ENCODE measurements at places on chromosomes 5 and 9.

GRCh38 chr5:64206653-64207052 lies 41.0 kb downstream of the RNF180 start:
- DNase-seq: no peak

GRCh38 chr5:119356612-119357188 lies 881 bp downstream of the TNFAIP8 start:
- DNase-seq: no peak

DNA sequence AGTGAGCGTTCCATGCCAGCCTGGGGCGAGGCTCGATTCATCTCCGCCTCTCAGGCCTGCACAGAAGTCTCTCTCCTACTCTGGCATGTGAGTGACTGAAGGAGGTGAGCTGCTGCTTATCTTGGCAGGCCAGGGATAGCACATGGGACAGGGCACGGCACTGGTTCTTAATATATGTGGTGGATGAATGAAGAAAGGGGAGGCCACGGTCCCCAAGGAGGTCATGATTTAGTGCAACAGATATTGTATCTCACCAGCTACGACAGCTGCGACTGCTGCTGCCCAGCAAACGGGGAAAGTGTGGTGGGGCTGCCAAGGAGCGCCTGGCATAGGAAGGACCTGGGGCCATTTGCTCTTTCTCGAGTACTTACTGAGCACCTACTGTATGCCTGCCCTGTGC lies 19.3 kb upstream of the MAPK9 start:
- no peak for DNase-seq

- no peak for DNase-seq
Observed at GRCh38 chr5:160835818-160836528, 16.0 kb downstream of the ATP10B start.

DNA sequence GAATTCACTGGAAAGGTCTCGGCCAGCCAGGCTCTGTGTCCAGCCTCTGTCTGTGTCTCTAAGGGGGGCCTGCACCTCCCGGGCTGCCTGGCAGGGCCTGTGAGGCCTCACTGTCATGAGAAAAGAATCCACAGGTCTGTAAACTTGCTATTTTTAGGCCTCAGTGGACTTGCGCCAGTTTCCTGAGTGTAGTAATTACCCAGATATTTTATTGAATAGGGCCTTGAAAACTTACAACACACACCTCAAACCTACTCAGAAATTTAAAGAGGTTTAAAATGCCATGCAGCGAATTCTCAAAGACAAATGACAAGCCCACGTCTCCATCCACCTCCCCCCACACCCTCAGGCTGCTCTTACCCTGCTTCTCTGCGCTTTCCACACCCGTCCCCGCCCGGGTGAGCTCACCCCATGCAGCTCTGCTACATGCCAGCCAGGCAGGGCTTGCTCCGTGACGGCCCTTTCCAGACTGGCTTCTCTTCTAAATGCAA lies 8.8 kb upstream of the TENT4A start:
- no peak for DNase-seq

GRCh38 chr5:132478366-132478871 lies 12.2 kb downstream of the IRF1 start:
- peak; percentile 61 for DNase-seq

- DNase-seq: peak; percentile 8
Observed at GRCh38 chr9:135080286-135081263, 6.9 kb upstream of the OLFM1 start.

- DNase-seq: no peak
Observed at GRCh38 chr5:14062178-14062577, 81.0 kb upstream of the TRIO start.

- DNase-seq: no peak
Observed at GRCh38 chr9:135944444-135945252, 16.5 kb downstream of the UBAC1 start.

GRCh38 chr9:130701059-130702022 lies 7.8 kb downstream of the EXOSC2 start:
- peak; percentile 86 for DNase-seq

GRCh38 chr5:134127988-134128647 lies 13.6 kb downstream of the TCF7 start:
- no peak for DNase-seq

DNA sequence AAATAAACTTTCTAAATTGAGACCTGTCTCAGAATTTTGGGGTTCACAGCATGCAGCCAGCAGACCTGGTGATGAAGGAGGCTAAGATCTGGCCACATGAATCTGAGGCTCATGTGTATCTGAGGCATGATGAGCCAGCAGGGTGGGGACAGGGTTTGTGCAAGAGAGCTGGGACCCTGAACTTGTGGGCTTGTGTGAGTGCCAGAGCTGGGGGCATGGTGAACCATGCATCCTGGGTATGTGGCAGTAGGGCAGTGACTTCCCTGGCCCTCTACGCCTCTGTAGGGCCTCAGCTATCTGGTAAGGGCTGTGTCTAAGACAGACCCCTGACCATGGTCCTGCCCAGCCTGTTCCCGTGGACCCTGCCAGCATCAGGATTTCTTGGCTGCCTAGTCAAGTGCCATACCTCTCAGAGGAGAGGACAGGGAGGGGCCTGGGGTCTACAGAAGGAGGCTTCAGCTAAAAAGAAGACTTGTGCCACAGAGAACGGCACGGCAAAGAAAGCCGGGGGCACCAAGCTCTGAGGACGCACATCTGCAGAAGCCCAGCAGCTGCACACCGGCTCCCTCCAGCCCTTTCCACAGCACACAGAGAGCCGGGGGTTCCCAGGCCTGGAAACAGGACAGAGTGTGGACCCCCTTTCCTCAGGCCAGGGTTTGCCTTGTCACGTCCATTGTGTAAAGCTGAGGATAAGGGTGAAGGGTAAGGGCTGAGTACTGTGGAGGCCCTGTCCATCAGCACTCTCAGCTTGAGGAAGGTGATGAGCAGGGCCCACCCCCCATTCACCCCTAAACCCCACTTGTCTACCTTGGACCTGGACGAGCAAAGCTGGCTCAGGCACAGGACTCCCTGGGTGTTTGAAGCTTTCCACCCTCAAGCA lies 130.1 kb downstream of the MRPL36 start:
- no peak for DNase-seq

- DNase-seq: no peak
Observed at GRCh38 chr5:21574438-21574837, 1278.7 kb downstream of the CDH12 start.

DNA sequence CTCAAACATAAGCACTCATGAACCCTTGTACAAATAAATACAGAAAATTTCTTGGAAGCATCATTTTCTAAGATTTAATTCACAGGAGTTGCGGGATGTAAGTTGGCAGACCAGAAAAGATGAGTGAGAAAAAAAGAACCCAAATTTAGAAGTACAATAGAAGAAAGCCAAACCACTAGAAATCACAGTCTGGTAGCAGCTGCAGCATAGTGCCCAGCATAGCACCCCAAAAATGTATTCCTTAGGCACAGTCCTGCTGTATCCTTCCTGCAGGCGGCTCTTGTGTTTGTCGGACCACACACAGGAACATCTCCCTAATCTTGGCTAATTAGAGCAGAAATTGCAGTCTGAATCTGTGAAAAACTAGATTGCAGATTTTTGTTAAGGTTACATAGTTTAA lies 208.5 kb upstream of the TRPM3 start:
- DNase-seq: no peak

DNA sequence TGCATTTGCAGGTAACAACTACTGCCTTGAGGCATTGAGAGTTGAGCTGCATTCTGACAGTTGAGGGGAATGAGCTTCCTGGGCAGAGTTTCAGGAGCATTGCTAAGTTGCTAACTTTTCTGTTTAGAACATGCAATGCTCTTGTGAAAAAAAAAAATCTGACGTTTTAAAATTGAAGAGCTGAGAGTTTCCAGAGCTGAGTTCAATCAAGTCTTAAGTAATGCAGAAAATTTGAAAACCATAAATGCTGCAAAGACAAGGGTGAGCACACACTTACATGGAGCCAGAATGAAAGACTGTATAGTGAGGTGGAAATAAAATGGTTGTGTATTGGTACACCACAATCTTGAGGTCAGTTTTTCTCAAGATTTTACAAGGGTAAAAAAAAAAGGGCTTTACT lies 166.0 kb downstream of the GABRB2 start:
- DNase-seq: no peak

GRCh38 chr5:31581498-31582099 lies 49.5 kb downstream of the C5orf22 start:
- DNase-seq: no peak

- DNase-seq: no peak
Observed at GRCh38 chr5:93674138-93674537, 67.3 kb downstream of the POU5F2 start.

DNA sequence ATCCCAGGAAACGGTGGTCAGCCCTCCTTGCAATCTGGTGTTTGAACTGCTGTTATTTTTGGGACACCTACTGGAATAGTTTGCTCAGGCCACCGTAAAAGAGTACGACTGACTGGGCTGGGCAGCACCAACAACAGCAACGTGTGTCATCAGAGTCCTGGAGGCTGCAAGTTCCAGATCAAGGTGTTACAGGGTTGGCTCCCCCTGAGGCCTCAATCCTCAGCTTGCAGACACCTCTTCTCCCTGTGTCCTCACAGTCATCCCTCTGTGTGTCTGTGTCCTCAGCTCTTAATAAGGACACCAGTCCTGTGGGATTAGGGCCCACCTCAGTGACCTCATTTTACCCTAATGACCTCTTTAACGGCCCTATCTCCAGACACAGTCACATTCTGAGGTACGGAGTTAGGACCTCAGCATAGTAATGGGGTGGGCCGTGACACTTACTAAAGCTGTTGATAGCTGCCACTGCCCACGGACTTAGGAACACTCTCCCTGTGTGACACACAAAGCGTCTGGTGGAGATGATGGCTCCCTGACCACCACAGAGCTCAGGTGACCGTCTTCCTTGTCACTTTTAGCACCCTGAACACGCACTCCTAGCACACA lies 16.8 kb downstream of the GLT6D1 start:
- DNase-seq: no peak

- DNase-seq: no peak
Observed at GRCh38 chr9:18492612-18493011, 18.7 kb downstream of the ADAMTSL1 start.

DNA sequence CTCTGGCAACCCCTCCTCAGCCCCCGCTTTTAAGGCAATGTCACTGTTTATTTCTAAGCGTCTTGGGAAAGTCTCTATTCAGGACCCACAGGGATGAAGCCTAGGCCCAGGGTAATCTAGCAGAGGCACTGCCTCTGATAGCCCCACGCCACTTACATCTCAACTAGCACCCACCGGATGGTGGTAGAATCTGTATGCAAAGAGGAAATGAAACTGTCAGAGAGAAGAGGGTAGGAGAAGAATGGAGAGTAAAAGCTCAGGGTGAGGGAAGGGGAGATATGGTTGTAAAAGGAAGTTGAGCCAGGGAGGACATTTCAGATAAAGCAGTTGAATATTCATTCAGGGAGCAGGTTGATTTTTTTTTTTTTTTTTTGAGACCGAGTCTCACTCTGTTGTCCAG lies 3.0 kb downstream of the FRRS1L start:
- DNase-seq: no peak

Measured in Peyer's patch (tissue), 4 donors.